ENCODE measurements at places on chromosomes 16 and 17.

GRCh38 chr17:78922816-78923498 is 2.2 kb downstream of the TIMP2 start:
- DNase-seq, result no peak

DNA sequence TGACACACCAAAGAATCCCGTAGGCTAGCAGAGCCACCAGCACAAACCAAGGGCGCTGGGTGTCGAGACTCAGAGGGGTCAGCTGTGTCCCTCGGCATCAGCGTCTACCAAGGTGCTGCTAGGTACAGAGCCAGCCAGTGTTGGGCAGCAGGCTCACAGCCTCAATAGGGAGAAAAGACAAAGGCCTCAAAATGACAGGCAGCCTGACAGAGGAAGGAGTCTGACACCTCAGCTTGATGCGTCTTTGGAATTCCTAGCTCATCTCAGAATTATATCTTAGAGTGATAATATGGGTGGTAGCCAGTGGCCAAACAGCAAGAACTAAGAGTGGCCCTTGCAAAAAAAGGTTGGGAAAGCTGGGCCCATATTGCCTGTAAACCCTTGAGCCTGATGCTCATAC is 45.9 kb downstream of the HS3ST3B1 start:
- DNase-seq, result no peak

GRCh38 chr16:84820305-84820684 is 510 bp downstream of the CRISPLD2 start:
- no peak for DNase-seq

DNA sequence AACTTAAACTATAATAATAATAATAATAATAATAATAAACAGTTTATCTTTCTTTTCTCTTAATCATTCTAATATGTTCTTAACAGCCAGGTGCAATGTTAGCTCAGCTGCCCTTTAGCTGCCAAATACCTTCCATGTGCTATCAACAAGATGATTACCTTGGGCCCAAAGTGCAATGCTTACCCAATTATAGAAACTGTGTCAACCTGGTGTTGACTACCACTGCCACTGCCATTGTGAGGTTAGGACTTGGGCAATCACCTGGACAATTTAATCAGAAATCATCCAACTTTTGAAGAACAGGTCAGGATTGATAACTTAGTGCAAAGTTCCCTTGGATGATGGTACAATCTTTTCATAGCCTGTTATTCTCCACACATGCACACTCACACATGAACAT is 371.8 kb upstream of the SALL1 start:
- no peak for DNase-seq

- peak; percentile 38 for DNase-seq
Observed at GRCh38 chr17:41801374-41802271, 10.1 kb downstream of the P3H4 start.

DNA sequence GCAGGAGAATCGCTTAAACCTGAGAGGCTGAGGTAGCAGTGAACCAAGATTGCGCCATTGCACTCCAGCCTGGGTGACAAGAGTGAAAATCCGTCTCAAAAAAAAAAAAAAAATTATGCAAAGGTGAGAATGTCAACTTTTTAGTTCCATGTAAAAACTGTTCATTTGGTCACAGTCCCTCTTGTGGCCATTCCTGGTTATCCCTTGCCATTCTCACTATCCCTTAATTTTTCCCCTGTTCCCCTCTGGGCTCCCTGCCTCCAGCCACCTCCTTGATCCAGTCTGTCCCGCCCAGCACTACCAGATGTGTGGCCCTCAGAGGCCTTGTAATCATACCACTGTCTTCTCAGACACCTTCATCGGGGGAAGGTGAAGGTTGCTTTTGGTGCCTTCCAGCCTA is 23.4 kb downstream of the DCAF7 start:
- DNase-seq, result no peak

GRCh38 chr17:80851277-80851925 is 140.2 kb upstream of the CHMP6 start:
- no peak for DNase-seq

DNA sequence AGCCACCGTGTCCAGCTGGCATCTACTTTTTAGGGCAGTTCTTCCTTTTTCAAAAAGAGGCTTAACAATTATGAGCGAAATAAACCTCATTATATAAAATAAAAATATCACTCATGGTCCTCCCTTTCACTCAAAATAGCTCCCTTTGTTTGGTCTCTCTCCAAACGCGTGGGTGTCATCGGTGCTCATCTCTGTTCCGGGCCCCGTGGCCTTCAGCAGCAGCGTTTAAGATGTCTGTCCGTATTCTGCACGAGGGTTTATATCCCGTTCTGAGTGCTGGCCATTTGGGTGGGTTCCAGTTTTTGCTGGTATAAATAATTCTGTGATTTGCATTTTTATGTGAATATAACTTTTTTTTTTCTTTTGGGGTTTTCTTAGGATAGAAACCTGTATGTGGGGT is 33.4 kb downstream of the PRMT7 start:
- no peak for DNase-seq

GRCh38 chr17:40843242-40843641 is 20.8 kb upstream of the KRT10 start:
- no peak for DNase-seq

- no peak for DNase-seq
Observed at GRCh38 chr17:33142705-33143299, 150.3 kb downstream of the ASIC2 start.

DNA sequence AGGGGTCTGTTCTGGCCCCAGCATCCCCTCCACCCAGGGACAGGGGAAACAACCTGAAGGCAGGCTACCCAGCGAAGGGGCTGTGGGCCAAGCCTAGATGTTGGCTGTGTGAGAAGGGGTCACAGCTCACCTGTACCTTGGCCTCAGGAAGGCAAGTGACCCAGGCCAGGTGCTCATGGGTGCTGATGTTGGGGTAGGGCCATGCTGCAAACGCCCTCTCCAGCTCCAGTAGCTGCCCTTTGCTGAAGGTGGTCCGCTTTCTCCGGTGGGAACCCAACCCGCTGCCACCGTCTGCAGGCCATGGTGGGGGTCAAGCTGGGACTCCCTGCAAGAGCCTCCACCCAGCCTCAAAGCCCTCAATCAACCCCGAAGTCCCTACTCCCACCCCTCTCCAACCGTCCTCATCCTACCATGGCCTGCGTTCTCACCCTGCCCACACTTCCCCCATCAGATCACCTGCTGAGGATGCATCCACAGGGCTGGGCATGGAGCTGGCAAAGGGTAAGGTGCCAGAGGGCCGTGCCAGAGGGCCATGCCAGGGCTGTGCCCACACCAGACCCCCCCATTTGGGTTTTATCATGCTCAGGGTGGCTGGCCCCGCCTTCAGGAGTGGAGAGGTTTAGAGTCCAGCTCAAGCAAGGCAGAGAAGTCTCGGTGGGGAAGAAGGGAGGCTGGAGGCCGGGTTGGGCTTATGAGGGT is at the start of gene SEBOX:
Gene SEBOX (minus strand): TSS at position 535 of the 699 bp plus-strand sequence. CDS start 48 bp downstream, at position 487.
- no peak for DNase-seq

GRCh38 chr17:57874434-57875289 is 24.8 kb upstream of the MRPS23 start:
- no peak for DNase-seq

- no peak for DNase-seq
Observed at GRCh38 chr16:68345958-68346635, 35.3 kb downstream of the PRMT7 start.

- no peak for DNase-seq
Observed at GRCh38 chr17:82598256-82599119, 49.8 kb downstream of the WDR45B start.

DNA sequence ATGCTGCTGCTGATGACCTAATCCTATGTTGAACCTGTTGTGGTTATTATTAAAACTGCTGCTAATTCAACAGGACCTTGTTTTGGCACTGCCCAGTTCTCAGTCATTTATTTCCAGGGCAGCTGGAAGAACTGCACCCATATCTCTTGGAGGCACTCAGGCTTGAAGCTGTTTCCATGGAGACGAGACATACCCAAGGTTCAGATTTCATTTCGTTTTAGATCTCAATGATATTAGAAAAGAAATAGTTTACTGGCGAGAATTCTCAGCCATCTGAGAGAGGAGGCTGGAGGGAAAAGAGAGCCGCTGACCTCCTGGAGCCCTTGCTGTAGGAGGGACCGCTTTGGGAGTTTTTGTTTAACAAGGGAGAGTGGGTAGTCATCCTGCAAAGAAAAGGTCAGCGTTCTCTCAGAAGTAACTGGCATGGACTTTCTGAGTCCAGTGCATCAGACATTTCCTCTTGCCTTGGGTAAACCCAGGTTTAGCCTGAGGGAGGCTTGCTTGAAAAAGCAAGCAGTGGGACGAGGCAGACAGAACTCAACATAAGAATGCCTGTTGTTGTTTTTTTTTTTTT is 75.4 kb downstream of the YPEL2 start:
- DNase-seq, result peak; percentile 31

DNA sequence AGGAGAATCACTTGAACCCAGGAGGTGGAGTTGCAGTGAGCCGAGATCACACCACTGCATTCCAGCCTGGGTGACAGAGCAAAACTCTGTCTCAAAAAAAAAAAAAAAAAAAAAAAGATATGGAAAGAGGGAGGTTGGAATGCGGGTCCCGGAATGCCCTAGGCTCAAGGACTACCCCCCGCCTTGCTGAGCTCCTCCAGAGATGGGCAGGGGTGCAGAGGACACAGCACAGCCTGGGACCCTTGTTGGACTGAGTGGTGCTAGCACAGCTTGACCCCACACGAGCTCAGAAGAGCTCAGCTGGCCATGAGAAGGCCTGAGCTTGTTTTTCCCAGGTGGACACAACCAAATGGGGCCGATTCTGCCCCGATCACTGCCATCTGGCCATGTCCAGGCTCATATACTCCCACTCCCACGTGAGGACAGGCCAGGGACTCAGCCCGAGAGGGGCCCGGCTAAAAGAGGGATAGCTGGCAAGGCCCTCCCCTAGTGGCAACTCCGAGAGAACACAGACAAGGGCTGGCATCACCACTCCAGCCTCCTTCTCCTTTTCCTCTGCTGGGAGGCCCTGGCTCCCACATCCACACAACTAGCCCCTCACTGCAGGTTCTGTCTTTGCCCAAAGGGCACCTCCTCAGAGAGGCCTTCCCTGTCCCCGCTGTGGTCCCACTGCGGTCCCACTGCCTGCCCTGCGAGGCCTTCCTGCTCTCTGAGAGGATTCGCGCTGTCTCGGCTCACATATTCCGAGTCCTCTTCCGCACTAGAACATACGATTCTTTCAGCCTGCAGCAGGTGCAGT is 11.0 kb downstream of the SGCA start:
- DNase-seq, result no peak

GRCh38 chr16:52308051-52308450 is 238.9 kb downstream of the TOX3 start:
- DNase-seq, result no peak
